ENCODE measurements at places on chromosomes 3 and 15. TPM values are rescaled to one million over a fixed set of nuclear protein-coding genes. Genes with fewer than 3 reads are reported as not detected.

- no peak for DNase-seq
- no peaks in the 10 kb centered on the region for H3K27me3 ChIP-seq
These were observed 496.8 kb upstream of the ARRDC4 start for GRCh38 chr15:97463696-97464095.

- no peak overlapping the region for H3K27ac ChIP-seq
- H3K36me3 ChIP-seq, result no peaks in the 10 kb centered on the region
- H3K27me3 ChIP-seq, result no peaks in the 10 kb centered on the region
- H3K4me1 ChIP-seq, result peaks cover 9% of the 10 kb centered on the region
- no peak overlapping the region for H3K4me3 ChIP-seq
These were observed 118.8 kb downstream of the ECT2 start for GRCh38 chr3:172869368-172869771.

GRCh38 chr3:181017690-181018089 is 28.2 kb upstream of the DNAJC19 start:
- no peak overlapping the region for H3K27ac ChIP-seq
- no peaks in the 10 kb centered on the region for H3K36me3 ChIP-seq
- H3K4me1 ChIP-seq, result no peaks in the 10 kb centered on the region
- DNase-seq, result no peak

GRCh38 chr15:51754267-51754666 is 2.9 kb downstream of the TMOD2 start:
- no peak overlapping the region for H3K4me3 ChIP-seq
- no peaks in the 10 kb centered on the region for H3K27me3 ChIP-seq
- no peak for DNase-seq
- H3K27ac ChIP-seq, result no peak overlapping the region

The FANCD2OS gene
- not detected for total RNA-seq

GRCh38 chr3:16509721-16510619 is 3.5 kb downstream of the RFTN1 start:
- no peak overlapping the region for H3K4me3 ChIP-seq
- peak overlapping the region; percentile 43 for H3K27ac ChIP-seq
- no peaks in the 10 kb centered on the region for H3K27me3 ChIP-seq
- H3K4me1 ChIP-seq, result no peaks in the 10 kb centered on the region
- no peak for DNase-seq

DNA sequence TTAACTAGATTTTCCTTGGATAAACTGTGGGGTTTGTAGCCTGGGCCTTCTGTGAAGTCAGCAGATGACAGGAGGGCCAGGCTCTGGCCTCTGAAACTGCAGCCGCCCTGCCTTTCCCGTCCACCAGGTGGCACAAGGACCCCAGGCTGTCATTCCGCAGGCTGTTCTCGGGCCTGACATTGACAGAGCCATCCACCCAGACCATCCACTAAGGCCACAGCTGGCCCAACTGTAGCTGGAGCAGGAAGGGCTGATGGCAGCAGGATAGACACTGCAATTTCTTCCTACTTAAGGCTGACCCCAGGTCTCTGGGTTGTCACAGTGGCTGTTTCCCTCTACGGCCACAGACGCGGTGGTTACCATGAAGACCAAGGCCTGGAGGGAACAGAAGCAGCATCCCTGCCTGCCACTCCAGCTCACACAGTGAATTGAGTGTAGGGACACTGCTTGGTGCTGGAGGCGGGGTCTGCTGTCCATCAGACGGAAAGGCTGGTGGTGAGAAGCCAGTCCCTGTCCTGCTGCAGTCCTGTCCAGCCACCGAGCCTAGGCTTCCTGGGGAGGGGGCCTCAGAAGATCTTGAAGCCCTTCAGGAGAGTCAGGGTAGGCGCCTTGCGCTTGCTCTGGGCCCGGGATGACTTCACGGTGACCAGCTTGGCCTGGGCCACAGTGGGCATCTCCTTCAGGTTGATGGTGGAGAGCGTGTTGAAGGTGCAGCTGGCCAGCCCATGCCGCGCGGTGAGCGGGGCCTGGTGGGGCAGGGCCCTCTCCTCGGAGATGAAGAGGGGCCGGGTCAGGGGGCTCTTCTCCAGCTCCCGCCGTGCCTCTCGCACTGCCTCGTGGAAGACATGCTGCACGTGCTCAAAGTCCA is 9.4 kb downstream of the SLC51B start:
- peak; percentile 79 for DNase-seq
- no peaks in the 10 kb centered on the region for H3K4me1 ChIP-seq
- no peak overlapping the region for H3K4me3 ChIP-seq
- no peaks in the 10 kb centered on the region for H3K36me3 ChIP-seq
- peak overlapping the region; percentile 21 for H3K27ac ChIP-seq

DNA sequence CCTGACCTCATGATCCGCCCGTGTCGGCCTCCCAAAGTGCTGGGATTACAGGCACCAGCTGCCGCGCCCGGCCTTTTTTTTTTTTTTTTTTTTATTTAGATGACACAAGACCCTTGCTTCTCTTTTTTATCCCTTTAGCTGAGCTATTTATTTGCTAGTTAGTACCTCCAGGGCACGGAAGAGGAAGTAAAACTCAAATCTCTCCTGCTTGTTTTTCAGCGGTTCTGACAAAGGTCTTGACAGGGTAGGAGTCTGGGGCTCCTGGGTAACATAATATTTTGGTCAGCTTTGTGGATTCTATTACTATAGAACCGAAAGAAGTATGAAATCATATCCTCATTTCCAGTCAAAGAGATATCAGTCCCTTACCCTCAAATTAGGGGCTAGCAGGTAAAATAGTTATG is 44.0 kb upstream of the ETV5 start:
- no peak overlapping the region for H3K4me3 ChIP-seq
- H3K27ac ChIP-seq, result no peak overlapping the region
- H3K4me1 ChIP-seq, result no peaks in the 10 kb centered on the region
- H3K27me3 ChIP-seq, result no peaks in the 10 kb centered on the region

DNA sequence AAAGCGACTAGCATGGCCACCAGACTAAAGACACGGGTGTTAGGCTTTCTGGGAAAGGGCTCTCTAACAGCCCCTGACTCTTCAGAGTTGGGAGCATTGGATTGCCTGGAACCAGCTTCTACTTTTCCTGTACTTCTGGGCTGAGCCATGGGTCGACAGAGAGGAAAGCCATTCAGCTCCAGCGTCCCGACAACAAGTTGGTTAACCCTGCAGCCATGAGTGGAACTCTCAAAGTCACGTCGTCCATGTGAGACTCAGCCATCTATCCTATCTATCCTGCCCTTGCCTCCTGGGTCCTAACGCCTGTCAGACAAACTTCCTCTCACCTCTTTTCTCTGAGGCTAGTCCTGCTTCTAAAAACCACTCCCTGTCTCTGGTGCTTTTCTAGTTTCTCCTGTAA is 32.6 kb upstream of the TBC1D5 start:
- no peak overlapping the region for H3K4me3 ChIP-seq
- DNase-seq, result no peak
- H3K27me3 ChIP-seq, result no peaks in the 10 kb centered on the region
- no peak overlapping the region for H3K27ac ChIP-seq
- H3K36me3 ChIP-seq, result no peaks in the 10 kb centered on the region

DNA sequence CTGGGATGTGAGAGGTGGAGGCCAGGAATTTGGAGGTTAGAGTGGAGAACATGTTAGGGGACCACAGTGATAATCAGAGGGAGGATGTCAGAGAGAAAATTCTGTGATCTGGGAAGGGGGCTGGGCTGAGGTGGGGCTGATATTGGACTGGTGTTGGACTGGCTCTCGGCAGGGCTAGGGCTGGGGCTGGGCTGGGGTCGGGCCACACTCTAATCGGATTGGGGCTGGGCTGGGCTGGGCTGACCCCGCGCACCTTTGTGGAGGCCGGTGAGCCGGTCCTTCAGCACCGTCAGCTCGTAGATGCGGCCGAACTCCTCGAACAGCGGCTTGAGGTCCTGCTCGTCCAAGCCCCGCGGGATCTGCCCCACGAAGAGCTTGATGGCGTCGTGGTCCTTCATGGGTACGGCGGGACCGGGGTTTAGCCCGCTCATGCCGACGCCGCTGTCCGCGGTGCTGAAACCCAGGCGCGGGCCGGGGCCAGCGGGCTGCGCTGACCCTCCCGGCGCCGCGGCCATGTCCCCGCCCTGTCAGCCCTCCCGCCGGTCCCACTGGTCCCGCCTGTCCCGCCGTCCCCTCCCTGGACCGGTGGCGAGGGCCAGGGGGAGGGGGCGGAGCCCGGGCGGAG is 485 bp downstream of the CELF6 start:
- peak; percentile 66 for DNase-seq
- peak overlapping the region; percentile 38 for H3K4me3 ChIP-seq
- H3K4me1 ChIP-seq, result no peaks in the 10 kb centered on the region
- H3K36me3 ChIP-seq, result no peaks in the 10 kb centered on the region

GRCh38 chr3:194251007-194251406 is 100.1 kb downstream of the CPN2 start:
- no peaks in the 10 kb centered on the region for H3K27me3 ChIP-seq
- H3K4me1 ChIP-seq, result no peaks in the 10 kb centered on the region
- peak; percentile 27 for DNase-seq
- no peak overlapping the region for H3K27ac ChIP-seq
- H3K36me3 ChIP-seq, result no peaks in the 10 kb centered on the region
- H3K4me3 ChIP-seq, result no peak overlapping the region

The PP2D1 gene
- not detected for total RNA-seq

GRCh38 chr15:51641490-51642130 is 19.0 kb upstream of the DMXL2 start:
- no peak overlapping the region for H3K27ac ChIP-seq
- no peaks in the 10 kb centered on the region for H3K27me3 ChIP-seq
- H3K36me3 ChIP-seq, result no peaks in the 10 kb centered on the region
- H3K4me3 ChIP-seq, result no peak overlapping the region

- no peak for DNase-seq
- no peak overlapping the region for H3K4me3 ChIP-seq
- H3K27ac ChIP-seq, result no peak overlapping the region
- H3K4me1 ChIP-seq, result no peaks in the 10 kb centered on the region
These were observed 74.0 kb upstream of the TTBK2 start for GRCh38 chr15:42994546-42994945.

GRCh38 chr15:60972301-60972700 is 256.8 kb downstream of the RORA start:
- no peak overlapping the region for H3K4me3 ChIP-seq
- no peak overlapping the region for H3K27ac ChIP-seq
- DNase-seq, result no peak
- no peaks in the 10 kb centered on the region for H3K4me1 ChIP-seq
- H3K36me3 ChIP-seq, result no peaks in the 10 kb centered on the region

DNA sequence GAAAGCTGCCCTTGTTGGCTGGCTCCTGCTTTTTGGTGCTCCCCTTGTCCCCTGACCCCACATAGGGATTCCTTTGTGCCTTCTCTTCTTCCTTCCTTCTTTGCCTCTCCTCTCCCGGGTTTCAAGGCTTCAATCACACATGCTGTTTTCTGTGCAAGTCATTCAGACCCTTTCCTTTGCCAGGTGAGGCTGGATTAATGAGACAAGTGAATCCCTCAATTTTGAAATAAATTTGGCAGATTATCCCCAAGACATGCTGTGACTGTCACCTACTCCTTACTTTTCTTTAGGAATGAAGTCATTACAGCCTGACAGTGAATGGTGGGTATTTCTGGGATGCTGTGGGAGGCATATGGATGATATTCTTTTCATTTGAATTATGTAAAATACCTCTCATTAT is 259.0 kb upstream of the RGMA start:
- no peaks in the 10 kb centered on the region for H3K27me3 ChIP-seq
- no peak overlapping the region for H3K4me3 ChIP-seq
- H3K36me3 ChIP-seq, result no peaks in the 10 kb centered on the region
- DNase-seq, result no peak
- no peaks in the 10 kb centered on the region for H3K4me1 ChIP-seq

- H3K4me1 ChIP-seq, result no peaks in the 10 kb centered on the region
- no peak overlapping the region for H3K4me3 ChIP-seq
- DNase-seq, result no peak
- H3K27ac ChIP-seq, result no peak overlapping the region
- H3K27me3 ChIP-seq, result peaks cover 27% of the 10 kb centered on the region
- no peaks in the 10 kb centered on the region for H3K36me3 ChIP-seq
These were observed 4.7 kb downstream of the CTXND1 start for GRCh38 chr15:80247320-80247719.

DNA sequence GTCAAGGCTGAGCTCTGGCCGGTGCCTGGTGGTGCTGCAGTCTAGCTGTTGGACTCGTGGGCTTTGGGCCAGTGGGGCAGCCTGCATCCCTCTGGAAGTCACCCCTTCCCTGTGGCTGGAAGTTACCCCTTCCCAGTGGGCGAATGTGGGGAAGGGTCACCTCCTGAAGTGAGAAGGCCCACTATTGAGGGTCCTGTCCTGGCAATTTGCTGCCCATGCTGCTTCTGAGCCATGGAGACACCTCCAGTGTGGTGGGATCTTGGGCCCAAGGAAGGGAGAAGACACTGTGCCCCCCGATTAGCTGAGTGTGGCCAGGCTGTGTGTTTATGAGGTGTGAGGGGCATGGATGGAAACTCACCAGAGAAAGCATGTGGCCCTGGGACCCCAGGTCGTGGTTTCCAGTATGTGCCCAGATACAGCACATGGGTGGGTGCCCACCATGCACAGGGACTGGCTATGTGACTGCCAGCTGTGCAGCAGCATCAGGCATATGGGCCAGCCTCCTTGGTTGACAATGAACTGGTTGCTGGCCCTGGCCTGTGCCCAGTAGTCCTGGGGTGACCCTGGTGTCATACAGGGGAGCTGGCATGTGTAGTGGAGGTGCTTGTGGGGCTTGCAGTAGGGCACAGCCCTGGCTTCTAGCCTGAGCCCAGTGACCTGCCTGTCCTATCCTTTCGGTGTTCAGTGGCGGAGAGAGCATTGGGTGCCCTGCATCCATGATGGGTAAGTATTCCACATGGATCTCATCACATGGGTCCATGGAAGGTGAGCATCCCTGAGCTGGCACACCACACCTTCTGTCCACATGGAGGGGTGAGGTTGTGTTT is 221.2 kb downstream of the SNRPN start:
- no peak for DNase-seq
- no peak overlapping the region for H3K4me3 ChIP-seq
- H3K27ac ChIP-seq, result no peak overlapping the region
- no peaks in the 10 kb centered on the region for H3K4me1 ChIP-seq
- H3K36me3 ChIP-seq, result no peaks in the 10 kb centered on the region

The TMEM202 gene
- total RNA-seq, result not detected

DNA sequence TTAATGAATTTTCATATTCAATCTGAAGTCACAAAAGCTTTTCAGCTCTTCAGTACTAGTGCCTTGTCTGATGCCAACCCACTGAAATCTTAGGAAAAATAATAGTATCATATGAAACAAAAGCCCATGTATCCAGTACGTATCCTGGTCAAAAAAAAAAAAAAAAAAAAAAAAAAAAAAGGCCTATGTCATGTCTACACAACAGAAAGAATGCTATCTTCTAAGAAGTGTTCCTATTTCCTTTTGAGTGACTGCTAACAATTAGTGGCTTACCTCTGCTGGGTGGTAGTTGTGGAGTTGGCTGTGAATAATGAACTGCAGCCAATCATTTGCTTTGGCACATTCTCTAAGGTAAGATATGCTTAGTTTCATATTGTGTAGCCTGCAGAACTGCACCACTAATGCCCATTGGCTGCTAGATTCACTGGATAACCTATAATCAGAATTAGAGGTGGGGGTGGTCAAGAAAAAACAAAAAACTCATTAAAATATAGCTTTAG is 59.6 kb downstream of the EIF3J start:
- no peaks in the 10 kb centered on the region for H3K36me3 ChIP-seq
- DNase-seq, result no peak
- no peaks in the 10 kb centered on the region for H3K27me3 ChIP-seq
- H3K27ac ChIP-seq, result no peak overlapping the region
- no peak overlapping the region for H3K4me3 ChIP-seq
- no peaks in the 10 kb centered on the region for H3K4me1 ChIP-seq
